ENCODE measurements at places on chromosomes 6 and 20.

DNA sequence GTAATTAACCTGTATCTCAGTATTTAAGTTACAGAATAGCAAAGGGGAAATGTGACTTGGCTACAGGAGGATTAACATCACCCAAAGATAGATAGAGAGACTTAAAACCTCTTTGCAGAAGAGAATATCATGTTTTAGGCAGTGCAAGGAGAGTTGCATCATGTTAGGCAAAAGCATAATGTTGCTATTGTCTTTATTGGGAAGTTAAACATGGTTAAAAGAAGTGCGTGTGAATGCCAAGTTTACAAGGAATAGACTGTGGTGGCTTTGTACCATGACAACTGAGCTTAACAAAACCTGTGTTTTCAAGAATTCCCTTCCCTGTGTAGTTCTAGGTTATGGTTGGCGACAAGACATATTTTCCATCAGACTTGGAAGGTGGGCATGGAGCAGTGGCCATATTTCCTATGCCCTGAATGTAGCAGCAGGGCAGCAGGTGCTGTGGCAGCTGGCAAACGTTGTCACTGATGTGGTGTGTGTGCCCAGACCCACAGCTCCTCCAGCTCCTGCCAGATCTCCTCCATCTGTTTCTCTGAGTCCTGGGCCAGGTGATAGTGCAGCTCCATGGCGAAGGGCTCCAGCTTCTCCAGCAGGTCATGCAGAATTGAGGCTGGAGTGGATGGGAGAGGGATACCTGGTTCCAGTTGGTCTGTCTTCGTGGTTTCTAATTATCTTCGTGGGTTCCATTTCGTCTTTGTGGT, 163.3 kb downstream of the QRSL1 start:
- no peak for DNase-seq

GRCh38 chr20:325889-326644, 715 bp downstream of the SOX12 start:
- DNase-seq, result peak; percentile 44

GRCh38 chr6:18076231-18076630, 46.2 kb downstream of the NHLRC1 start:
- DNase-seq, result no peak

GRCh38 chr6:127737768-127738167, 160.8 kb downstream of the C6orf58 start:
- DNase-seq, result no peak

DNA sequence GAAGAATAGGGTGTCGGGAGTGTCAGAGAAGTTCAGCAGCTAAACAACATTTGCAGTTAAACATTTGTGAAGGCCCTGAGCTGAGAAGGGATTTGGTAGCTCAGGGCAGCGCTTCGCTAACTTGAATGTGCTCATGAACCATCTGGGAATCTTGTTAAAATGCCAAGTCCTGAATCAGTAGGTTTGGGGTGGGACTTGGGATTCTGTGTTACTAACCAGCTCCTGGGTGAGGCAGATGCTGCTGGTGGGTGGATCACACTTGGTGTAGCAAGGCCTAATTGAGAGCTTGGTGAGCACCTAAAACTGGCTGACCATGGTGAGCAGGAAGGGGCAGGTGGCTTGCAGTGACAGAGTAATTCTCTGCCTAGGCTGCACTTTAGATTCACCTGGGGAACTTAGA, 5.9 kb downstream of the PTPRA start:
- no peak for DNase-seq

- no peak for DNase-seq
These were observed 49.0 kb upstream of the HTR1E start for GRCh38 chr6:86888301-86888700.

GRCh38 chr6:40466986-40467539, 120.1 kb downstream of the LRFN2 start:
- no peak for DNase-seq

- DNase-seq, result no peak
These were observed 297.7 kb downstream of the DOK5 start for GRCh38 chr20:54772893-54773642.

DNA sequence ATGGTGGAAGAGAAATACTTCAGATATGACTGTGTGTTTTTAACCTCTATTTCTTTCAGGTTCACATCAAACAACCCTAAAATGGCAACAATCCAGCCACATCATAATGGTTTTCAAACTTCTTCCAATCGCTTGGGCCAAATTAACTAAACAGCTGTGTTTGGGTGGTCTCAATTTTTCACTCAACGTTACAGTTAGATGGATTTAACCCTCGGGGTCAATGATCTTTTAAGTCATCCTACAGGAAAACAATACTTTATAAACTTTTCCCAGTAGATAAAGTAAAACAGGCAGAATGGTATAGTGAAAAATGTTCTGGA, 60.4 kb downstream of the EPB41L2 start:
- DNase-seq, result no peak

GRCh38 chr6:44253307-44254101, 3.8 kb downstream of the SLC35B2 start:
- DNase-seq, result peak; percentile 64

GRCh38 chr20:33165416-33166055, 2.4 kb upstream of the BPIFA2 start:
- no peak for DNase-seq

GRCh38 chr6:134041093-134041492, 11.3 kb downstream of the SLC2A12 start:
- no peak for DNase-seq

DNA sequence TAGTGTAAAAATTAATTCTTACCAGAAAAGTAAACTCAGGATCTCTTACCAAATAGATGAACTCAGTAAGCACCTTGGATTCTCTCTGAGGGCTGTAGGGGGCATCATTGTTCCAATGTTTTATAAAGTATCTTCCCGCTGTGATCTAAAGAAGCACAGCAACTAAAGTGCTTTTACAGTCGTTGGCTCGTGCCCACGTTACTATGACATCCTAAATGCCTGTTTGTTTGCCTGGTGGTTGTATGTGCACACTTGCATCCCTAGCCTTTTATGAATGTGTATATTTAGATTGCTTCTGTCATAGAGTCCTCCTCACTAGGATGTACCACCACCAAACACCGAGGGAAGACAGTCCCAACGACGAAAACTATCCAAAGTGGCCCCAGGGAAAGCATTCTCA, 34.5 kb downstream of the SLX4IP start:
- DNase-seq, result no peak

DNA sequence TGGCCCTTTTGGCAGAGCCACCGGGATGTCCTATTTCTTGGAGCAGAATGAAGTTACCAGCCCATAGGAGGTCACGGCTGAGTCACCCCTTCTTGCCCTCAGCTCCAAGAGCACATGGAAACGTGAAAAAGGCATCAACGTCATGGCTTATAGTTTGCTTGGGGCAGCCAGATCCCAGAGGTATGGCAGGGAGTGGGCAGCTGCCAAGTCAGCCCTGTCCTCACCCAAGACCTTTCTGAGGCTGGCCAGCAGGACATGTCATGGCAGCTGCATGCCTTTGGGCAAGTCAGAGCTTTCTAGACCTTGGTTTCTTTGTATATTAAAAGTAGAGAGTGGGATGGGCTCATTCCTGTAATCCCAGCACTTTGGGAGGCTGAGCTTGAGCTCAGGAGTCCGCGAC, 8.2 kb upstream of the MDFI start:
- no peak for DNase-seq

DNA sequence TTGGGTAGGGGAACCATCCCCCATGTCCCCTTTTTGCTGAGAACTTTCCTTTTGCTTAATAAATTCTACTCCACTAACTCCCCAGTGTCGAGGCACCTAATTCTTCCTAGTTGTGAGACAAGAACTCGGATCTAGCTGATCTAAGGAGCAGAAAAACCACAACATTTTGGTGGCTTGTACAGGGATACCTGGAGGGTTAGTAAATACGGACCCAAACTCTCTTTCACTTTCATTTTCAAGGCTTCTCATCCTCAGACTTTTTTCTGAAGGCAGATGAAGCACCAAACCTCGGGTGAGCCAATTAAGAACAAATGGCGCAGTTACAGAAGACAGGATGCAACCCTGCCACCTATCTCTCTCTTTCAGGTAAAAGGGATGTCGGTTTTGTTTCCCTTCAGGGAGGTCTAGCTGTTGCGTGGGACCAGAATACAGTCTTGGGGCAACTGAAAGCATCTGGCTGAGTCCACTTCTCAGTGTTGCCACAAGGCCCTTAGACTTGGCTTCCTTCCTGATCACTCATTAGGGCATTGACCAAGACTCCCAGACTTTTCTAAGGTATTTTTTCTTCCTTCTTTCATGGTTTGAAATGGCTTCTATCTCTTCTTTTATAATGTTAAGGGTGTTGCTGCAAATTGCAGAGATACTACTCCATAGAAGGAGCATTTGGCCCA, 11.1 kb upstream of the HTR1B start:
- no peak for DNase-seq

- DNase-seq, result no peak
These were observed 9.6 kb downstream of the RIPOR2 start for GRCh38 chr6:24926192-24926591.

DNA sequence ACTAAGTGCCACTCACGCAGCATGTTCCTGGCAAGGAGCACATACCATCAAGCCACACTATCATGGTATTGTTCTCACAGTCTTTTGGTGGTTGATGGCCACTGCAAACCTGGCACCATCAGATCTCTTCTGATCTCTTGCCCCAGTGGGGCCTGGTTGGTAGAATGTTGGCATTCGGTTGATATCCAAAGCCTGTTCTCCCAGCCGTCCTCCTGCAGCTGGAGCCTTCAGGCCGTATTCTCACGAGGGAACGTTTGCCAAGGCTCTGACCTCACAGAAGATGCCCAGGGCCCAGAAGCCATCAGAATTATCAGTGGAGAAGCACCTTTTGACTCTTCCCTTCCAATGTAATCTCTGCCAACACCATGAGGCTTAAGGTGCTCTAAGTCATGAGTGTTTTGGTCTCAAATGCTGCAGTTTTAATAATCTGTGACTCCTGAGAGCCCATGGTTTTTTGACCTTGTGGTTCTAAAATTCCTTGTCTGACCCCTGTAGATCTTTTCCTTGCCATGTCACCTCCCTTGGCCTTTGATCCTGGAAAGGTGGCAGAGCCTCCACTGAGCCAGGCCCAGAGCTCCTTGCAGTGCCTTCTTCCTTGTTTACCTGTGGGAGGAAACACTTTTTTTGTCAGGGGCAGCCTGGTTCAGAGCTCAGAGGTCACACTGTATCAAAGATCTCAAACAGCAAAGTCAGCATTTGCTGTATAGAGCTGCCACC, 27.8 kb downstream of the POFUT1 start:
- no peak for DNase-seq

DNA sequence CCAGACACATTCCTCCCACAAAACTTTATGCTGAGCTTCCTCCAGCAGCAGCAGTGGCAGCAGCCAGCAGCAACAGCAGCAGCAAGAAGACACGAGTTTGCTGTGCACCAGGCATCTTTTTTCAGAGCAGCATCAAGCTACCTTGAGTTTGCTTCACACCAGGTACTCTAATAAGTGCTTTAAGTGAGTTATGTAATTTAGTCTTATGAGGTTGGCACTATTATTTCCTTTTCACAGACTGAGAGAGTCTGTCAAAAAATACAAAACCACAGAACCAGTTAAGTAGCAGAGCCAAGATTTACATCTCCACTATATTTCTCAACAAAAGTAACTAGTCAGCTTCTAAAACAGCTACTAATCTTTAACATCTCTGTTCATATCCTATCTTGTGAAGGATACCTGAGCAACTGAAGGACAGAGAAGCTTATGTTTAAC, 23.7 kb downstream of the RANBP9 start:
- no peak for DNase-seq

DNA sequence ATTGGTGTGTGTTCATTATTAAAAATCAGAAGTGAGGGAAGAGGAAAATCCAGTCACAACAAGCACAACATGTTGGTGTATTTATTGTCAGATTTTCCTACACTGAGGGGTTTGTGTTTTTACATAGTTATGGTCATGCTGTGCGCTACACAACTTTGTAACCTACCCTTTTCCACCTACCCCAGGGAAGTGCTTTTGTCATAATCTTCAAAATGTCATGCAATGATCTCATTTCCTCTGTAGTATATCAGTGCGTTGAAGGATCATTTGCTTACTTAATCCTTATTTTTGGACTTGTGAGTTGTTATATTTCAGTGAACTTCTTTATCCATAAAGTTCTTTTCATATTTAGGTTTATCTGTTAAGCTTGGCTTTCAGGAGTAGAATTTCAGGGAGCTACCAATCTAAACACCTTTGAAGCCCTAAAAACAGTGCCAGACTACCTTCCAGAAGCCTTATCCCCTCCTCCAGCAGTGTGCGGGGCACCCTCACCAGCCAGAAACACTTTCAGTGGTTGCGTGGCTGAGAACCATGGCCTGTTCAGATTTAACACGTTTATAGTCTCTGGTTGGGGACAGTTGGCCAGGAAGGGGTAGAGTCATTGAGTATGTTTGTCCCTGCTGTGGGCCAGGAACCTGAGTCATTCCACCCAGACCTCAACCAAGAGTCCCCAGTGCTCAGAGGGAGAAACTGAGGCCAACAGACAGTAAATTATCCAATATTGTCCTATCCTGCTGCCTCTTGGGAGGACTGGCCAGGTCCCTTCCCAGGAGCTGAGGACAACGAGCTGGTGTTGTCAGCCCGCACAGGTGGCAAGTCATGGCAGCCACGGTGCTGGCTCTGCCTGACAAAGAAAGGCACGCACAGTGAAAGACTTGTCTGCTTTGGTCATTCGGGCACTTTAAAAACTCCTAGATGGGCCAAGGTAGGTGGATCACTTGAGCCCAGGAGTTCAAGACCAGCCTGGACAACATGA, 40.3 kb downstream of the STK35 start:
- DNase-seq, result no peak

DNA sequence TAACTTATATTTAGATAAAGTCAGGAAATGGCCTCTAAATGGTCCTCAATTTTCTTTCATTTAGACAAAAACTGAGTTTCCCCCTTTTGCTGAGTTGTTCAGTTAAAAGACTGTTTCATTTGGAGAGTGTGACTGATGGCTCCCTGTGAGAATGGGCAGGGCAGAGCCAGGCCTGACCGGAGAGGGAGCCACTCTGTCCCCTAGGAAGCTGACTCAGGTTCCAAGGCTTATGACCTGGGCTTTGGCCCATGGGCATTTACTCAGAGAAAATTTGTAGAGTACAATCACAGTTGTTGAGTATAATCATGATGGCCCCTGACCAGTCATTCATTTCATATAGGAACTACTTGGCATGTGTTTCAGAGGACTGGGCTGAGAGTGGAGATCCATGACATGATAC, 37.0 kb upstream of the AIG1 start:
- no peak for DNase-seq

- DNase-seq, result no peak
These were observed 6.5 kb downstream of the CD24 start for GRCh38 chr6:106967936-106968555.

DNA sequence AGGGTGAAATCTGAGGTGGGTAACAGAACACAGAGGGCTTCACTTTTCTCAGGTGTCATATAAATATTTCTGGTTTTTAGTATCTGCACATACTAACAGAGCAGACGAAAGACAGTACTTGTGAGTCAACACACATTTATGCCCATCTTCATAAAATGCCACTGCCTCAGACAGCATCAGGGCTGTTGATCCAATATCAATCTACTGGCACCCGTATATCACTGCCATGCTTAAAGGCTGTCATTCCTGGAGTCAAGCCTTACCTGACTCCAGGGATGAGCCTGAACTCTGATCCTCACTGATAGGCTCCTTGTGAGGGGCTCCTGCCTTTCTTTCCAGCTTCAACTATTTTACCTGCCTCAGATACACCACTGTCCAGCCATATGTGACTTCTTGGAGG, 595.7 kb downstream of the TFAP2B start:
- DNase-seq, result no peak

GRCh38 chr6:46329568-46329967, 158.8 kb upstream of the ENPP5 start:
- DNase-seq, result no peak

- no peak for DNase-seq
These were observed 44.8 kb downstream of the FARS2 start for GRCh38 chr6:5305968-5306626.

- DNase-seq, result no peak
These were observed 40.9 kb upstream of the LYRM2 start for GRCh38 chr6:89679215-89680120.

Measured in activated CD4-positive, alpha-beta T cell treated with anti-CD3 and anti-CD28 coated beads, Interleukin-2, amount 50 U/mL, for 1 hour (primary cell).